ENCODE measurements at places on chromosomes 13 and 19.

- DNase-seq: no peak
Observed at GRCh38 chr13:74978591-74978990, 503.4 kb downstream of the TBC1D4 start.

- no peak for DNase-seq
Observed at GRCh38 chr13:68057836-68058235, 827.7 kb upstream of the PCDH9 start.

GRCh38 chr13:36530861-36531590 lies 98.7 kb downstream of the CCNA1 start:
- no peak for DNase-seq

- peak; percentile 12 for DNase-seq
Observed at GRCh38 chr19:50896591-50897190, 14.5 kb downstream of the KLK4 start.

- DNase-seq: no peak
Observed at GRCh38 chr13:112574416-112574815, 13.5 kb downstream of the TUBGCP3 start.

- DNase-seq: peak; percentile 75
Observed at GRCh38 chr19:41426952-41427646, at the start of gene B3GNT8. TSS of gene B3GNT8 (minus strand) at chr19:41427374. CDS start at chr19:41426778, 596 bp downstream.

DNA sequence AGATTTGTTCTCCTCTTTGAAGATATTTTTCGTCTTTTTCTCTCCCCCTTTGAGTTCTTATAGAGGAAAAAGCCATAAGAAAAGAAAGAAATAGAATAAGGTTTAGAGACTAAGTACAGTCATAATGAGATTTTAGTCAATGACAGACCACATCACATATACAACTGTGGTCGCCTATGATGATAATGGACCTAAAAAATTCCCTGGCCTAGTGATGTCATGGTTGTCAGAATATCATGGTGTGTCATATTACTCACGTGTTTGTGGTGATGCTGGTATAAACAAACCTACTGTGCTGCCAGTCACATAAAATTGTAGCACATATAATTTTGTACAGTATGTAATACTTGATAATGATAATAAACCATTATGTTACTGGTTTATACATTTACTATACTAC lies 1096.1 kb downstream of the OLFM4 start:
- no peak for DNase-seq

GRCh38 chr19:40249781-40250180 lies 23.3 kb upstream of the CCNP start:
- no peak for DNase-seq

- peak; percentile 75 for DNase-seq
Observed at GRCh38 chr19:51338563-51339312, 3.2 kb downstream of the VSIG10L start.

GRCh38 chr13:31334547-31334946 lies 134.8 kb downstream of the B3GLCT start:
- DNase-seq: no peak

DNA sequence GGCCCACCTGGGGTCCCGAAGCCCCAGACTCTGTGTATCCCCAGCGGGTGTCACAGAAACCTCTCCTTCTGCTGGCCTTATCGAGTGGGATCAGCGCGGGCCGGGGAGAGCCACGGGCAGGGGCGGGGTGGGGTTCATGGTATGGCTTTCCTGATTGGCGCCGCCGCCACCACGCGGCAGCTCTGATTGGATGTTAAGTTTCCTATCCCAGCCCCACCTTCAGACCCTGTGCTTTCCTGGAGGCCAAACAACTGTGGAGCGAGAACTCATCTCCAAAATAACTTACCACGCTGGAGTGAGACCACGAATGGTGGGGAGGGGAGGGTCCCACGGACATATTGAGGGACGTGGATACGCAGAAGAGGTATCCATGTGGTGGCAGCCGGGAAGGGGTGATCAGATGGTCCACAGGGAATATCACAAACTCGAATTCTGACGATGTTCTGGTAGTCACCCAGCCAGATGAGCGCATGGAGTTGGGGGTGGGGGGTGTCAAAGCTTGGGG lies 1.0 kb upstream of the ICAM5 start:
- peak; percentile 69 for DNase-seq

DNA sequence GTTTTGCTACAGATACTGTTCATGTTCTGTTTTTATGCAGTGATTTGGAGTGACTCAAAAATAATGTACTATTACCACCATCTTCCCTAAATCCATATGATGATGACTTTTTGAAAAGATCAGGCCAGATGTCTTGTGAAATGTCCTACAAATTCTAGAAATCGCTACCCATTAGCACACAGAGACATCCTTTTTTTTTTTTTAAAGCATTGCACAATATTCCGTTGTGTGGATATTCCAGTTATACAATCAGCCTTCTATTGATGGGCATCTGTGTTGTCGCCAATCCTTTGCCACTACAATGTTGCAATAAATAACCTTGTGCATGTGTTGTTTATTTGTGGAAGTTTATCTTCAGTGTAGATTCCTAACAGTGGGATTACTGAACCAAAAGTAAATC lies 24.5 kb downstream of the ZDHHC20 start:
- no peak for DNase-seq

DNA sequence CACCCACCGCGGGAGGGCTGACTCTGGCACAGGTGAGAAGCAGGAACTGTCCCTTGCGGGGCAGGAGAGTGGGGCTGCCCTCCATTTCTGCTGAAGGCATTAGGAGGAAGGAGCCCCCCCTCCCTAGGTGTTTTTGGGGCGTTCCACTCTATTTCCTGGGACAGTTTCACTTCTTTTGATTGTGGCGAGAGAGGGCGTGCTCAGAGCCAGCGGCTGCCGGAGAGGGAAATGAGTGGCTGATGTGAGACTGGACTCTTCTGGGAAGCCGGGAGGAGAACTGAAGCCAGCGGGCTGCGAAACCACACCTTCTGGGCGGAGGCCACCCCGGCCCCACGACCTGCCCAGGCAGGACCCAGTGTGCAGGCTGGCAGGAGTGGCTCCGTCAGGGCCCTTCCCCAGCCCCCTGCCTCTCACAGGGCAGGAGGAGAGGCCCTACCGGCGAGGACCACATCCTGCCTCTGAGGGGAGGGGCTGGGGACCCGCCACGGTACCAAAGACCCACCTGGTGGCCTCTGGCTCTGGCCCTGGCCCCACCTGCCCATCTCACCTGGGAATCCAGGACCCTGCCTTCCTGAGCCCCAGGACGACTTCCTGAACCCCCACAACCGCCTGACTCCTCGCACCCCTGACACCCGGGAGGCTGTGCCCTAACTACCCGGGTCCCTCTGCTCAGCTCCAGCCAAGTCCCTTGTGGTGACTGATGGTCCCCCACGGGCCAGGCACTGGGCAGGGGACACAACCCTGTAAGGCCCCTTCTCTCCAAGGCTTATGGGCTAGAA lies 25.9 kb downstream of the MPND start:
- peak; percentile 41 for DNase-seq

DNA sequence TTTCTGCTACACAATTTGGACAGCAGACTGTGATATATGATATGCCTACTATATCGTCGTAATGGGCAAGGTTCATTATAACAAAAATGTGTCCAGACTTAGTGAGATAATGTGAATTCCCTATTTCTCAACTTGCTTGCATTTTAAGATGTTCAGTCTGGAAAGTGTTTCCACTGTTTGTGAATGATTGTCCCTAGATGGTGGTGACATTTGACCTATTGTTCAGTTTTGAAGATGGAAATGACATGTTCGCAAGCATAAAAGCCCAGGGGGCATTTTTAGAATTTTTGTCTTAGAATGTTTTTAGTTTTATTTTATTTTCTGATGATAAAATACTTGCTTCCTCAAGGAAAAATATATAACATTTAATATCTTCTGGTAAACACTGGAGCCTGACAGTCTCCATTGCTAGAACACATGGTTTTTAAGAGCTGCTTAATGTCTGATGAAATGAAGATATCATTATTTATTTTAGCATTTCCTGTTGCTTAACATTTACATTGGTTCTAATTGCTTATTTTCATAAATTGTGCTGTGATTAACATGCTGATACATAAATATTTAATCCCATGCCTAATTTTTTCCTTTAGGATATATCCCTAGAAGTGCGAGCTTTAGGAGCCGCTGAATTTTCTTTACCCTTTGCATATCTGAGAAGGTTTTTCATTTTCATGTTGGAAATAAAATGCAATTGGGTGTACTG lies 27.1 kb downstream of the MBNL2 start:
- DNase-seq: peak; percentile 93

GRCh38 chr19:15317392-15318071 lies 14.8 kb downstream of the BRD4 start:
- DNase-seq: peak; percentile 57

DNA sequence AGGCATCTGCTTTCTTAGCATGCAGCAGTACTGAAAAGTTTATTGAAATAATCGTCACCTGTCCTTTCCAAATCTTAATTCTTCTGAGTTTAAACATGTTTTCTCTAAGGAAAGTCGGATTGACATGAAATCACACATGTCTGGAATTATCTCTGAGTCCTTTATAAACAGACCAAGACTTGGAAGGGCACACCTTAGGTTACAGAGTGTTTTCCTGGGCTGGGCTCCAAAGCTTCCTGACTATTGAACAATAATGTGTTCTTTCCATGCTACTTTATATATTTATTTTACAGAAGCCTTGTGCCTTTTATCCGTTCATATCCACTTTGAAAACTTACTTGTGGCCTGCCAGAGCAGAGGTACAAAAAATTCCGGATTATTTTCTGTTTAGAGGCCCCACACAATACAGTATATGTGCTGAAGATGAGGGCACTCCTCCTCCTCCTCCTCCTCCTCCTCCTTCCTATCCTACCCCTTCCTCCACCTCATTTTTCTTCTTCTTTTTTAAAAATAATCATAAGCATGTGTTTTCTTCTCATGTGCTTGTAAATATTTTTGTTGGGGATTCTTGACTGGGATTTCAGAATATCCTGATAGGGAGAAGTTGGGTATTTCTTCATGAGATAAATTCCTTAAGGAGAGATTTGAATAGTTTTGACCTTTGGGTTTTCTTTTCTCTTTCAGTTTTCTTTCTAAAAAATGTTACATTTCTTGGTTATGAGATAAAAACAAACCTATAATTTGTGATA lies 52.3 kb downstream of the LRCH1 start:
- no peak for DNase-seq

- DNase-seq: no peak
Observed at GRCh38 chr13:77375560-77376108, 48.7 kb upstream of the MYCBP2 start.

GRCh38 chr19:40810160-40810559 lies 11.2 kb downstream of the EGLN2 start:
- no peak for DNase-seq

DNA sequence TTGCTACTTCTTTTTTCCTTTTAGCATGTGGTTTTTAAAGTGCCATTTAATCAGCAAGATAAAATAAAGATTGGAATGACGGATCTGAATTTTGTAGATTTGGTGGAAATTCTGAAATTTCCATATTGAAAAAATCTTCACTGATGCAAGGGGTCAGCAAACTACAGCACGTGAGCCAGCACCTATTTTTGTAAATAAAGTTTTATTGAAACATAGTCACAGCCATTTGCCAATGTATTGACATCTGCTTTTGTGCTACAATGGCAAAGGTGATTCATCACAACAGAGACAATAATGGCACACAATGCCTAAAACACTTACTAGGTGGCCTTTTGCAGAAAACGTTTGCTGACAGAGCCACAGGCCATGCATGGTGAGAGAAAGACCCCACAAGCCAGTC lies 226.4 kb downstream of the ABCC4 start:
- no peak for DNase-seq

GRCh38 chr19:49472936-49473335 lies 1.1 kb upstream of the FLT3LG start:
- no peak for DNase-seq

DNA sequence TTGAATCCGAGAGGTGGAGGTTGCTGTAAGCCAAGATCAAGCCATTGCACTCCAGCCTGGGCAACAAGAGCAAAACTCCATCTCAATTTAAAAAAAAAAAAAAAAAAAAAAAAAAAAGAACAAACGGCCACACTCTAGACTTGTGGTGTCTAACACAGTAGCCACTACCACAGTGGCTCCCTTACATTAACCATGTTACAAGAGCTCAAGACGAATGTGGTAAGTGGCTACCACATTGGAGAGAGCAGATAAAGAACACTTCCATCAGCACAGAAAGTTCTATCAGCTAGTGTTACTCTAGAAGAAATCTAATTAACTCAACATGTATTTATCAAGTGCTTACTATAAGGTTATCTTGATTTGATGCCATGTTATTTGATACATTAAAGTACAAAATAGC lies 11.5 kb downstream of the XPO4 start:
- no peak for DNase-seq

DNA sequence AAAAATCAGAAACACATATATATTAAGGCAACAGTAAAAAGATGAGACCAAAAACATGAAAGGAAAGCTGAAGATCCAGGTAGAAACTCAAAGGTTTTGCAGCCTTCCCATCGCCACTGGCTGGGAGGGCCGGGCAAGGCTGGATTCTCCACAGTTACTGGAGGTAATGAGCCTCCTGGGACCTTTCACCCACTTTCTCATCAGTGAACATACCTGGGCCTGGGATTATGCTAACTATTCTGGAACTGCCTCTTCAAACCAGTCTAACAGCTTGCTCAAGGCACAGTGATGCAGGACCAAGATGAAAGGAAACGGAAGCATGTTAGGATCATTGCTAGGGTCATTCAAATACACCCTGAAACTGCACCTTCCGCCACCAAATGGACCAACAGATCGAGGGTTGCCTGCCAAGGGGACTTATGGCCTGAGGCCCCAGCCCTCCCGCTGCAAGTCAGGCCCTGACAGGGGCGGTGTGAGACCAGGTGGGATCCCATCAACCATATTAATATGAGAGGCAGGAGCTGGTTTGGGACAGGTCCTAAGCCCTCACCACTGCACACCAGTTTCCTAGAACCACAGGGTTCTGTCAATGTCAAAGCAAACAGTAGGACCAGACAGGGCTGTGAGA lies 28.4 kb upstream of the ATP12A start:
- DNase-seq: no peak

DNA sequence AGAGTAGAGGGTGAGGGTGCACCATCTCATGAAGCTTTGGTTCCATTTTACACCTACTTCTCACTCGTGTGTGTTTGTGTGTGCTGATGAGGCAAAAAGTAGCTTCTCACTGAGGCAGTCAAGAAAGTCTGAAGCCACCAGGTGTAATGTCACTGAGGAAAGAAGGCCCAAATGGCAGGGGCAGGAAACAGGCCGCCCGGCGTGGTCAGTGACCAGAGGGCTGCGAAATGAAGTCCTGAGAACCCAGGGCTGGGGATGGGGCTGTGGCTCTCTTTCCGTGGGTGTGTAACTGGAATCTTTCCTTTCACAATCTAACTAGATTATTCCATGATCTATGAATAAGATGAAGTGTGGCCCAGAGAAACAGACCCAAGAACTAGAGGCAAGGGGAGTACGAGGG lies 25.5 kb upstream of the TFDP1 start:
- no peak for DNase-seq

GRCh38 chr13:75415694-75416093 lies 66.3 kb downstream of the TBC1D4 start:
- peak; percentile 85 for DNase-seq

GRCh38 chr13:77863144-77863543 lies 55.5 kb downstream of the EDNRB start:
- DNase-seq: no peak
